Kidney epithelial cell (primary cell): ENCODE measurements at places on chromosomes 3 and 15.

GRCh38 chr15:81491414-81492096 lies 117.5 kb upstream of the TMC3 start:
- DNase-seq = no peak

GRCh38 chr3:138818185-138818860 lies 16.4 kb downstream of the PIK3CB start:
- no peak for DNase-seq

DNA sequence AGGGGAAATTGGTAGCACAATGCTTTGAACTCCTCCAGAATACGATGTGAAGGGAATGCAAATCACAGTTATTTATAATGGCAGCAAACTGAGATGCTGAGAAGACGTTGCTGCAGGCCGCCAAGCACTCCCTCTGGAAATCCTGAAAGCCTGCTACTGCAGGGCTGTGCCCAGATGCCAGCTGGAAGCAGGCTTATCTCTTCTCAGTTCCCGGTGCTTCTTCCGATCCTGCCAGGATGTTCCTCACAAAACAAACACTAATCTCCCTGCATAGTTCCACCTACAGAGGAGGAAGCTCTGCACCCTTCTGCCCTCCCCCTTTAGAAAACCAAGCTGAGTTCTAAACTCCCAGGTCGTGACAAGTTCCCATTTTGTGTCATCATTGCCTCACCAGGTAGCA lies 201.7 kb upstream of the BCL6 start:
- DNase-seq = no peak

DNA sequence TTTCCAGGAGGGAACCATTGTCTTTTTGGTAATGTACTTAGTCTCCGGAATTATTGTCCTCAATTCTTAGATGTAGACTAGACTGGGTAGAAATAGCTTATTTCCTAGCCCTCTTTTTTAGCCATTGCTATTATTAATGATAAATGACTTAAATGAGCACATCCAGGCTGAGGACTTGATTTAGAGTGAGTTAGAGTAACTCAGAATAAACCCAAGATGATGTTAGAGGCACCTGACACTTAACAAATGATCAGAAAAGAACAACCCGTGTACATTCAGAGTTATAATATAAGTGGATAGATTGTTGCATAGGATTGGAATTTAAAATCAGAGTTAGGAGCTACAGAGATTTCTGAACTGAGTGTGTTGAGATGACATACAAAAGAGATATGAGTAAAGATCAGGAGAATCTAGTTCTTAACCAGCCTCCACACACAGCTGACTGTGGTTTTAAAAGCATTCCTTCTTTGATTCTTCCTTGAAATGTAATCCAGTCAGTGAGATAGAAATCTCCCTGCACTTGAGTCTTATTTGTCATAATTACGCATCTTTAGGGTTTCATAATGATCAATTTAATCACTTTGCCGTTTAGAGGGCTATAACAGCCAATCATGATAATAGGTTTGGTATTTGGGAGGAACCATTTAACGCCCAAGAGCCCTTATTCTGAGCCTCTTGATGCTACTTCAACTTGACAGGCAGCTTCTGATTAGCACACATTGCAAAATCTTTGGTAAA lies 366.5 kb downstream of the GAP43 start:
- no peak for DNase-seq

- DNase-seq = no peak
Measured at GRCh38 chr3:133489466-133490085, 83.9 kb upstream of the CDV3 start.

DNA sequence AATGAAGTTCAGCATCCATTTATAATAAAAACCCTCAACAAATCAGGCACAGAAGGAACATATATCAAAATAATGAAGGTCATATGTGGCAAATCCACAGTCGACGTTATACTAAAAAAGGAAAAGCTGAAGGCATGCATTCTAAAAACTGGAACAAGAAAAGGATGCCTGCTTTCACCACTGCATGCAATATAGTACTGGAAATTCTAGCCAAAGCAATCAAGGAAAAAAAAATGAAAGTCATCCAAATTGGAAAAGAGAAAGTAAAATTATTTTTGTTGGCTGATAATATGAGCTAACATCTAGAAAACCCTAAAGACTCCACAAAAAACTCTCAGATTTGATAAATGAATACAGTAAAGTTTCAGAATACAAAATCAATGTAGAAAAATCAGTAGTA lies 1123.2 kb downstream of the TBL1XR1 start:
- no peak for DNase-seq

DNA sequence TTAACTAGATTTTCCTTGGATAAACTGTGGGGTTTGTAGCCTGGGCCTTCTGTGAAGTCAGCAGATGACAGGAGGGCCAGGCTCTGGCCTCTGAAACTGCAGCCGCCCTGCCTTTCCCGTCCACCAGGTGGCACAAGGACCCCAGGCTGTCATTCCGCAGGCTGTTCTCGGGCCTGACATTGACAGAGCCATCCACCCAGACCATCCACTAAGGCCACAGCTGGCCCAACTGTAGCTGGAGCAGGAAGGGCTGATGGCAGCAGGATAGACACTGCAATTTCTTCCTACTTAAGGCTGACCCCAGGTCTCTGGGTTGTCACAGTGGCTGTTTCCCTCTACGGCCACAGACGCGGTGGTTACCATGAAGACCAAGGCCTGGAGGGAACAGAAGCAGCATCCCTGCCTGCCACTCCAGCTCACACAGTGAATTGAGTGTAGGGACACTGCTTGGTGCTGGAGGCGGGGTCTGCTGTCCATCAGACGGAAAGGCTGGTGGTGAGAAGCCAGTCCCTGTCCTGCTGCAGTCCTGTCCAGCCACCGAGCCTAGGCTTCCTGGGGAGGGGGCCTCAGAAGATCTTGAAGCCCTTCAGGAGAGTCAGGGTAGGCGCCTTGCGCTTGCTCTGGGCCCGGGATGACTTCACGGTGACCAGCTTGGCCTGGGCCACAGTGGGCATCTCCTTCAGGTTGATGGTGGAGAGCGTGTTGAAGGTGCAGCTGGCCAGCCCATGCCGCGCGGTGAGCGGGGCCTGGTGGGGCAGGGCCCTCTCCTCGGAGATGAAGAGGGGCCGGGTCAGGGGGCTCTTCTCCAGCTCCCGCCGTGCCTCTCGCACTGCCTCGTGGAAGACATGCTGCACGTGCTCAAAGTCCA lies 9.4 kb downstream of the SLC51B start:
- no peak for DNase-seq

DNA sequence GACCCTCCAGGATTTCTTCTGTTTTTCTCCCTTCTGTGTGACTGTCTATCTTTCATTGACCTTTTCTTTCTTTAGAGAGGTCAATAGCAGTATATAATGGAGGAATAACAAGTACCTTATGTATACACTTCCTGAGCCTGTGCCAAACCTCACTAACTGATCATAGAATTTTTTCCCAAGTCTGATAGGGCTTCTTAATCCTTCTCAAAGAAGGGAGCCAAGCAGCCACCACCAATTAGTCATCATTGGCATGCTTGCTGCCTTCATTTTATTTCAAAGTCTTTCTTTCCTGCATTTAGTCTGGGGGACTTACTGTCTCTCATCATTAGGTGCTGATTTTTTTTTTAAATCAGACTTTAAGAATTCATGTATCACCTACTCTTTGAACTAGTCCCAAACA lies 327.0 kb downstream of the FEZF2 start:
- DNase-seq = no peak

GRCh38 chr3:70829092-70829491 lies 516.7 kb upstream of the MDFIC2 start:
- DNase-seq = no peak

GRCh38 chr3:116863270-116863770 lies 153.7 kb downstream of the TUSC7 start:
- no peak for DNase-seq
